Stimulated activated CD4-positive, alpha-beta T cell treated with anti-CD3 and anti-CD28 coated beads, TNF-alpha, amount 100 ng/mL, for 48 hours (primary cell): ENCODE measurements at places on chromosomes 5 and 9.

DNA sequence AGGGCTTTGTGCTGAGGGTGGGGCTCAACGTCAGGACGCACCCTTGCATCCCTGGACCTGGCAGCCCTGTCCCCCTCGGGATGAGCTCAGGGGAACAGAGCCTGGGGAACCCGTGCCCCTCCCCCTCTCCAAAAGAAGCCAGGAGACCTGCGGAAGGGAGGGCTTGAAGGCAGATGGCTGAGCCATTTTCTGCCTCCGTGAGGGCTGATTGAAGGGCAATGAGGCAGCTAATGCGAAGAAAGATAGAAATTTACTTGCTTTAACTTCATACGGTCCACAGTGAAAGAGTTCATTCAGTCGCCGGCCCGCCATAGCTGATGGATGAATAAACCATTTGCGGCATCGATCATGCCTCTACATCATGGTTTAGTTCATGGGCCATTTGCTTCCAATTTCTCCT lies 28.8 kb downstream of the ASS1 start:
- no peak for DNase-seq

GRCh38 chr9:133950629-133951111 lies 41.5 kb downstream of the VAV2 start:
- no peak for DNase-seq

GRCh38 chr5:174309131-174309795 lies 263.8 kb downstream of the NSG2 start:
- DNase-seq, result no peak

DNA sequence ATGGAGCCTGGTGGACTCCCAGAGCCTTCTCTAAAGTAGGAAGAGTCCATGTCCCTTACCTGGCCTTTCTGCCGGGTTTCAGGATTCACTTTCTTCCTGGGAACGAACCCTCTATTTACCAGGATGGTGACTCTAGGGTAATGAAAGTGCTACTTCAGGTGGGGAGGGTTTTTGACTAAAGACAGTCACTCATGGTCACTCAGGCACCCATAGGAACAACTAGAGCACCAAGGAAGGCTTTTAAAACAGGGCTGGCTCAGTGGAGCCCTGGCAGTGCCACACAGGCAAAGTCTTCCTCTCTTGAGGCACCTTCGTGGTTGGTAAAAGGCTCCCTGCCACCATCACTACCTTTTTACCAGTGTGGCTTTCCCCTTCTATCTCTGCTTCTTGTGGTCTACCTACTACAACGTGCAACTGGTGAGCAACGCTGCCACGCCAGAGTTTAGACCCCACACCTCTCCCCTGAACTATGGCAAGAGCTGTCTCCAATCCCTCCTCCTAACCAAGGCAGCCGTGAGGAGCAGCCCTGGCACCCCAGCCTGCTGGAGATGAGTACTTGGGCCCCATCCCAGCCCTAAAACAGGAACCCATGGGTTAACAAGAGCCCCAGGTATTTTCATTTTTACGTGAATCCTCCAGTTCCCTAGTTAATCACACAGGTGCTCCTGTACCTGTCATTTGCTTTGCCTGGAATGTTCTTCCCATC lies 3.5 kb downstream of the SURF1 start:
- no peak for DNase-seq

DNA sequence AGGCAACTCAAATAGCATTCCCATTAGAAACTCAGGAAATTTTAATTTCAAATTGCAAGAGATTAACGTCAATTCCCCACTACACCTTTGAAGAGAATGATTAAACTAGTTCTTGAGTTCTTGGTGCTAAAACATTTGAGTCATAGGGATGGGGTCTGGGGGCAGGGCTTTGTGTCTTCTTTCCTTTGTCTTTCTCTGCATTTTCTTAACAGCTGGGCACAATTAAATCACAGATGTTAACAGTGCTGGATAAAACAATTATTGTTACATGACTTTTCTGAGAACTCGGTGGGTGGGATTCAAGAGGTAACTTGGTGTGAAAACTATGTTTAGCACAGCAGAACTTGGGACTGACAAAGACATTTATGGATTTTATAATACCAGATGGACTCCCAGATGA lies 351.9 kb upstream of the TNC start:
- DNase-seq, result no peak

- no peak for DNase-seq
Observed at GRCh38 chr5:35668794-35669193, 51.1 kb downstream of the SPEF2 start.
